ENCODE measurements at places on chromosomes 12 and 14. TPM values are rescaled to one million over a fixed set of nuclear protein-coding genes. Genes with fewer than 3 reads are reported as not detected.

GRCh38 chr12:90067791-90068190, 359.2 kb upstream of the ATP2B1 start:
- no peak for DNase-seq

DNA sequence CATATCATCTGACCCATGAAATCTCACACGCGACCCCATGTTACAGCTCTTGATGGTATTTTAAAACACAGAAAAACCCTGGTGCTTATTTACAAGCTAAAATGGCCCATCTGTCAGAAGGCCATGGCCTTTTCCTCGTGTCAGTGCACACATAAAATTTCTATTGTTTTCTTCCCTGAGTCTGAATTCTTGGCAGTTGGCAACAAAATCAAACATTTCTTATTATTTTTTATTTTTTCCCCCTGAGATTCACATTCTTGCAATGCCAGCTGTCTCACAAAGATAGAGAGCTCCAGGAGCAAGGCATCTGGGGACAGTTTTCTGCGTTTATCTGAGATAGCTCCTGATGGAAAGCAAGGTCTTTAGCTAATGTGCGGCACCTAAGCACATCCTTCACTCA, 818.1 kb upstream of the TMEM132C start:
- no peak for DNase-seq

- no peak for DNase-seq
Observed at GRCh38 chr12:108374596-108375320, 35.6 kb upstream of the CMKLR1 start.

- no peak for DNase-seq
Observed at GRCh38 chr14:106067935-106068334, 541.6 kb downstream of the TMEM121 start.

- DNase-seq: no peak
Observed at GRCh38 chr12:30243426-30243825, 452.2 kb downstream of the IPO8 start.

GRCh38 chr12:110677206-110677911, 11.6 kb downstream of the HVCN1 start:
- no peak for DNase-seq

DNA sequence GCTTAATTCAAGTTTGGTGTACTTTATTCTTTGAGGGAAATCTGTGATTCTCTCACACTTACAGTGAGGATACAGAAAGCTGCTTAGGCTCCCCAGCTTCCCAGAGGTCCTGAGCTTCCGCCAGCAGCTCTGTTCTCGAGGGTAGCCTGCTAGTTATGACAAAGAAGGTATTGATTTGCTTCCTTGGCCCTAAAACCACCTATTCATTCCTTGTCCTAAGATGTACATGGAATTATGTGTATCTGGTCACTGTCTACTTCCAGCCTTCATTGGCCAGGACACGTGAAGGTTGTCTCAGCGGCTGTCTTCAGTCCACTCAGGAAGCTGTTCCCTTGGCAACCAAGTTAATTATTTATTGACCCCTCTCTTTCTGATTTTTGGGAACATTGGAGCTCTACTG, 55.7 kb downstream of the GALNT8 start:
- no peak for DNase-seq

Gene LRFN5
- total RNA-seq: 0.16 TPM

Gene CMA1
- total RNA-seq: not detected
